Dermis lymphatic vessel endothelial cell (primary cell): ENCODE measurements at places on chromosomes 6 and 20. TPM values are rescaled to one million over a fixed set of nuclear protein-coding genes. Genes with fewer than 3 reads are reported as not detected.

EDN3 gene
- not detected in 2 replicates for total RNA-seq

FAM83B gene
- not detected in 2 replicates for total RNA-seq

NPEPL1 gene
- 21.4 and 25.5 TPM in 2 replicates for total RNA-seq

REM1 gene
- 0.11 TPM in 1 of 2 replicates, not detected in the other for total RNA-seq

CLPSL2 gene
- total RNA-seq: not detected in 2 replicates

SMIM26 gene
- total RNA-seq: 85.3 and 164 TPM in 2 replicates

PI3 gene
- total RNA-seq: not detected in 2 replicates

TAB2 gene
- total RNA-seq: 13.9 and 16.5 TPM in 2 replicates

SEC23B gene
- total RNA-seq: 33.3 and 37.4 TPM in 2 replicates

GTSF1L gene
- 0.09 TPM in 1 of 2 replicates, not detected in the other for total RNA-seq
